ENCODE measurements at places on chromosomes 4 and X.

GRCh38 chr4:166980419-166980818, 253.9 kb downstream of the SPOCK3 start:
- DNase-seq, result no peak

DNA sequence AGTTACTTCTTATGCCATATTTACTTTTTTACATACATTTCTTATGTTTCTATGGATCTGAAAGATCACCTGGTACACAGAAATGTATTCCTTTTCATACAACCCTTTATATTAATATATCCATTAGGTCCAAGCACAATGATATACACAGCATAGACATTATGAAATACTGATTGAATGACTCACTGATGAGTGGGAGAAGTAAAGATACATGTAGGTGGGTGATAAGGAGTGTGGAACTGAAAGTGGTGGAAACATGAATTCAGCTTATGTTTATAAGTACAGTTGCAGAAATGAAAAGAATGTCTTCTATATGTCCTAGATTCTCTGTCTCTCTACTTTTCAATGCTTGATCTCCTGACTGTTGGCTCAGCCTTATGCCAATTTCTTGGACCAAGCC, 87.9 kb downstream of the YIPF7 start:
- no peak for DNase-seq

- DNase-seq, result no peak
Measured at GRCh38 chr4:102683881-102684609, 76.7 kb downstream of the MANBA start.

- no peak for DNase-seq
Measured at GRCh38 chr4:10033191-10033881, 12.0 kb upstream of the SLC2A9 start.

GRCh38 chr4:165926307-165926706, 53.3 kb downstream of the TLL1 start:
- no peak for DNase-seq

DNA sequence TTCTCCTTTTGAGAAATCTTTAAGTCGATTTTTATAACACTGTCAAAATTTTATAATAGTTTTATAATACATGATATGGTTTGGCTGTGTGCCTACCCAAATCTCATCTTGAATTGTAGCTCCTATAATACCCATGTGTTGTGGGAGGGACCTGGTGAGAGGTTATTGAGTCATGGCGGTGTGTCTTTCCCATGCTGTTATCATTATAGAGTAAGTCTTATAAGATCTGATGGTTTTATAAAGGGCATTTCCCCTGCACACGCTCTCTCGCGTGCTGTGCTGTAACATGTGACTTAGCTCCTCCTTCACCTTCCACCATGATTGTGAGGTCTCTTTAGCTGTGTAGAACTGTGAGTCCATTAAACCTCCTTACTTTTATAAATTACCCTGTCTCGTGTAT, 364.0 kb upstream of the SPANXN4 start:
- DNase-seq, result no peak

DNA sequence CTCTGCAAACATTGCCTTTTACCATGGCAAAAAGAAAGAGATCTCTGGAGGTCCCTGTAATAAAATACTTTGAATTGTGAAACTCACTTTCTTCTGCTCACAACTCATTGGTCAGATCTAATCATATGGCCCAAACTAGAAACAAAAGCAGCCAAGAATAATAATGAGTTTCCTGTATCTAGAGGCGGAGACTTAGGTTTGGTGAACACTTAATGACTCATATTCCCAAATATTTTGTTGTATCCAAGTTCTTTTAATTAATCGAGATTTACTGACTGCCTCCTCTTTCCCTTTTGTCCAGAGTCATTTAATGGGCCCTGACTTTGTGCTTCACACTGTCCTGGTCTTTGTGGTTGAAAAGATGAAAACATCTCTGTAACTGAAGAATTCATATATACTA, 190.6 kb downstream of the CCSER1 start:
- no peak for DNase-seq

DNA sequence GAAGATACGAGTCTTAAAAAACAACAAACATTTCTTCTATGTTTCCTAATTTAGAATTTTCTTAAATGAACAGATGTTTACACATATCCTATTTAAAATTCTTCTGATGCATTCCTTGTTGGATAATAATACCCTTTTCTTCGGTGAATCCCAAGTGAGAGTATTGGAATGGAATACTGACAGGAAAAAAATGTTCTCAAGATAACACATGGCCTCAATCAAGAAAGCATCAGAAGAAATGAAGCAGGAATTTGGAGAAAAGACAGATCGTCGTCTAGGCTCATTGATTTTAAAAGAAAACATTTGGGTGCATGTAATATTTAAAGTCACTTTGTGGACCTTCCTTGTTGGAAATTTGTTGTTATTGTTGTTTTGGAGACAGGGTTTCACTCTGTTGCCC, 196.9 kb upstream of the ANK2 start:
- DNase-seq, result no peak

GRCh38 chr4:39133623-39134022, 48.7 kb upstream of the WDR19 start:
- no peak for DNase-seq

- DNase-seq, result peak; percentile 14
Measured at GRCh38 chrX:106035064-106035463, 3.5 kb downstream of the SERPINA7 start.

DNA sequence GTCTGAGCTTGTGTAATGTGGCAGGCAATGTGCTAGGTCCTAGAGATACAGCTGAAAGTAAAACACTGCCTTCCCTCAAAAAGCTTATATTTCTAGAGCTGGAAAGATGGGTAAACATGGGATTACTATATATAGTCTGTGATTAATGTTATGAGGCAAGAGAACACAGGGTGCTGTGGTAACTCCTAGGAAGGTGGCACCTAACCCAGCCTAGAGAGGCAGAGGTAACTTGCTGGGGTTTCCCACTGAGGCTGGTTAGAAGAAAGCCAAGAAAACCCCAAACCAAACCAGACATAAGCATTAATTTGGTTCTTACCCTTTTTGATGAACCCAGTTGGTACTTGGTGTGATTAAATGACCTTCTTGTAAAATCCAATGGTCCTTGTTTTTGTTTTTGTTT, 315.0 kb downstream of the PPP1R2C start:
- no peak for DNase-seq

DNA sequence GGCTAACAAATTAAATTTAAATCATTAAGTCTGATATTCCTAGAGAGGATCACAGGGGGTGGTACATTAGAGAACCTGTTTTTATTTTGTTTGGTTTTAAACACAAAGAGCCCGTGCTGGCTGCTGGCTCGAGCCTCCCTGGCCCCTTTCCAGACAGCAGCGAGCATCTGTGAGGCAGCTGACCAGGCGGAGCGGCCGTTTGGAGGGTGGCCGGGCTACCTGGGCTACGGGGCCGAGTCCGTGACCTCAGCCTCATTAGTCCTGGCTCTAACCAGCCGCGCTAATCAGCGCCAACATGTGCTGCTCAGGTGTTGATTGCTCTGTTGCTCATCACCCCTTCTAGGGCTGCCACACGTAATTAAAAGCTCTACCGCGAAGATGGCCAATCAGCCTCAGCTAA, 35.3 kb downstream of the DCTD start:
- DNase-seq, result no peak

DNA sequence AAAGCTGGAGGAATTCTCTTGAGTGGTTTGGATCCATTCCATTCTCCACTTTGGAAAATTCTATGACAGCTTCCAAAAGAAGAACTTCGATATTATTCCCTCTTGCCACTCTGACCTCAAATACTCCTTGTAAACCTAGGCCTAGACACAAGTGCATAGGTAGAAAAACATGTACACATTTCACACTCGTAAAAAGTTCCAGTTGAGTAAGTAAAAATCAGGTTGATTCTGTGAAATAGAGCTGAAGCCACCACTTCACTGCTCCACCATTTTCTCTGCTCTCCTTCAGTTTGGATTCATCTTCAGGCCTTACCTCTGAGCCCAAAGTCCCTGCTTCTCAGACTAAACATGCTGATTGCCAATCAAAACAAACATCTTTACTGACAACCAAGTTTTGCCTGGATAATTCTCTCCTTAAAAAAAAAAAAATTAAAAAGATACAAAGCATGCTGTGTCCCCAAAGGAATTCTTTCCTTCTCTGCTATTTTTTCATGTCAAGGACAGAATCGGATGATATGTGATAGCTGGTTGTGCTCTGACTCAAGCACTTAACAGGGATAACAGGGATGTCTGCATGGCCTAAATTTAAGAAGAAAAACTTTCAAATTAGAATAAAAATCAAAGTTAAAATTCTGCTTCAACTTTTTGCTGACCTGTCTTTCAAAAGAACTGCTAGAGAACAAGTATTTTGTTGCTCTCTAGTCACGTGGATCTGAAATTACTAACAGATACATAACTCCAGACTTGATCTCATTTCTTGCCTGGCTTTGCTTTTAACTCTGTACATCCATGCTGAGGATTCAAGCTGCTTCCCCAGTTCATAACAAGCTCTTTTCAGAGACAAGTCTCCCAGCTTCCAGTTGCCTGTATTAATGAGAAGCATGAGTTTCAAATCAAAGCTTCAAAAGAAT, 420.9 kb upstream of the INTU start:
- DNase-seq, result no peak

DNA sequence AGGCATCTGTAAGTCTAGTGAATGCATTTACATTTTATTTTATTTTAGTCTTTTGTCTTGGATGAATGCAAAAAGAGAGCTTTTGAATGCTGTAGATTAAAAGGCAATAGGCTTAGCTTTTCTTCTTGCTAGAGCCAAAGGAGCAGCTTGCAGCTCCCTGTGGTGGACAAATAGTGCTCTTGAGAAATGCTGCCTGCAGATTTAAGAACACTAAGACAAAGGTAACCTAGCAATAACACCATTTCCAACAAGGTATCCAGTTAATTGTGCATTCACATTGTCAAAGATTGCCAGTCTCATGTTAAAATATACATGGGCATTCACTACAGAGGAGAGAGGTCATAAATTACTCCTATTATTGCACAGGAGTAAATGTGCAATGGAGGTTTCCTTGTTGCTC, 859.2 kb upstream of the PRKX start:
- DNase-seq, result peak; percentile 1

GRCh38 chr4:79413886-79414285, 5.9 kb upstream of the GK2 start:
- no peak for DNase-seq

- DNase-seq, result no peak
Measured at GRCh38 chrX:110383414-110383813, 24.8 kb downstream of the RTL9 start.

- DNase-seq, result no peak
Measured at GRCh38 chr4:76363556-76364290, 57.2 kb downstream of the STBD1 start.

DNA sequence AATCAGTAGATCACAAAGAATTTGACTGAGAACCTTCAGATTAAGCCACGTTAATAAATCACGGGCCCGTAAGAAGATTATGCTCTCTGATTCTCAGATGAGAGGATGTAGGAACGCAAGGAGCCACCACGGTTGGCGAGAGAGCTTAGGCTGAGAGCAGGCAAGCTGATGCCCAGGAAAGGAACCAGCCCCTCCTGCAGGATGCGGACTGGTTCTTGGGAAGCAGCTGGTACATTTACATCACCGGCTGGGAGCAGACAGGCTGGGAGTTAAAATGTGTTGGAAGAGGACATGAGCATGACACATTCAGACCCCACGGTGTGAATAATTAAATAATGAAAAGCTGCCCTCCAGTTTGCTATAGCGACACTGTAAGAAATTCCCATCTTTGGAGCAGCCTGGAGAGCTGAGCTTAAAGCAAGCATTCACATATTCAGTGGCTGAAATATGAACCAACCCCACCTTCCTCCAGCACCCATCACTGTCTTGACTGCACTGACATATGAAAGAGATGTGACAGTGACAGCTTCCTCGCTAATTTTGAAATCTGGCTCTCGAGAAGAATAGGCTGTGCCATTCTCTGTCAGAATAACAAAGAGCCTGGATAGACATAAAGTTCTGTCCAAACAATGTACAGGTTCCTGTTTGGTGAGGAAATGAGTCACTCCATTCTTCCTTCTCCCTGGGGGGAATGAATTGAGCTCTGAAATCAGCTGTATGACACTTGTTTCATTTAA, 33.1 kb downstream of the LNX1 start:
- DNase-seq, result peak; percentile 44

- DNase-seq, result no peak
Measured at GRCh38 chrX:40062525-40063155, 35.1 kb downstream of the BCOR start.

- no peak for DNase-seq
Measured at GRCh38 chr4:66575008-66575696, 904.9 kb upstream of the EPHA5 start.

DNA sequence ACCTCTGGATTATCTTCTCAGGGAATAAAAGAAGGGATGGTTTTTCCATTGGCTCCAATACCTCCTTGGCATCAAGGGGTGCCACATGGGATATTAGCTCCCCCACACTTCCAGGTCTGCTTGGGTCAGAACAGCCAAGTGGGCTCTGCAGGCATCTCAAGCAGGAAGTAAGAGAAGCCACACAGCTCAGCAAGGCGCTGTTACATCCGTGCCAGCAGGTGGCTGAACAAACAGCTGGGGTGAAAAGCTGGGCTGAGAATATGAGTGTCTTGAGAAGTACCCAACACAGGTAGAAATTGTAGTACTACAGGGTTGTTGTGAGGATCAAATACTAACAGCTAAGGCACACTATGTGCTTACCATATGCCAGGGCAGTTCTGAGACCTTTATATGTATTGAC, 76.7 kb upstream of the TMEM150C start:
- no peak for DNase-seq

- DNase-seq, result no peak
Measured at GRCh38 chr4:8817813-8818062, 53.9 kb downstream of the HMX1 start.

DNA sequence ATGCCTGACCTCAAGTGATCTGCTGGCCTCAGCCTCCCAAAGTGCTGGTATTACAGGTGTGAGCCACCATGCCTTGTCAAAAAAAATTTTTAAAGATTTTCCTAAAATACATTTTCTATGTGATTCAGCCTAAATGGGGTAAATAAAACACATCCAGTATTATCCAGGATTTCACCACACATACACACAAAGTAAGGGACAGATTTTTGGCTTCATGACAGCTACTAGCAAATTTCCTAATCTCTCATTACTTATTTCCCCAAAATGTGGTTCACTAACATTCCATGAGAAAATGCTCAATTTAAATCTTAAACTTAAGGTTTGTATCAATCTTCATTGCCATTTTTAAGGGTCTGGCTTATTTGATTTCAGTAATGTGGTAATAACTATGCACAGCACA, 348.5 kb upstream of the INTU start:
- no peak for DNase-seq

All from GM23338 (cell line).